ENCODE measurements at places on chromosomes 12 and 14.

- no peak for DNase-seq
These were observed 42.8 kb upstream of the PTPRQ start for GRCh38 chr12:80401191-80401590.

- DNase-seq = no peak
These were observed 107.6 kb downstream of the GTF2A1 start for GRCh38 chr14:81113176-81113575.

- no peak for DNase-seq
These were observed 757 bp downstream of the SLC25A3 start for GRCh38 chr12:98594050-98594835.

GRCh38 chr12:92257261-92257660, 111.6 kb upstream of the BTG1 start:
- no peak for DNase-seq

- no peak for DNase-seq
These were observed 540.1 kb upstream of the MIS18BP1 start for GRCh38 chr14:45793081-45793480.

- DNase-seq = no peak
These were observed 57.7 kb upstream of the DYNC1H1 start for GRCh38 chr14:101906645-101907044.

GRCh38 chr12:13362260-13362841, 165.8 kb downstream of the EMP1 start:
- peak; percentile 56 for DNase-seq

GRCh38 chr14:20612403-20612802, 21.2 kb upstream of the RNASE12 start:
- DNase-seq = no peak

GRCh38 chr14:92568621-92569479, 55.3 kb downstream of the RIN3 start:
- DNase-seq = peak; percentile 31

- peak; percentile 60 for DNase-seq
These were observed 17.3 kb upstream of the YY1 start for GRCh38 chr14:100221533-100222223.
